Activated naive CD8-positive, alpha-beta T cell treated with anti-CD3 and anti-CD28 coated beads for 36 hours (primary cell): ENCODE measurements at places on chromosomes 13 and 19. TPM values are rescaled to one million over a fixed set of nuclear protein-coding genes. Genes with fewer than 3 reads are reported as not detected.

DNA sequence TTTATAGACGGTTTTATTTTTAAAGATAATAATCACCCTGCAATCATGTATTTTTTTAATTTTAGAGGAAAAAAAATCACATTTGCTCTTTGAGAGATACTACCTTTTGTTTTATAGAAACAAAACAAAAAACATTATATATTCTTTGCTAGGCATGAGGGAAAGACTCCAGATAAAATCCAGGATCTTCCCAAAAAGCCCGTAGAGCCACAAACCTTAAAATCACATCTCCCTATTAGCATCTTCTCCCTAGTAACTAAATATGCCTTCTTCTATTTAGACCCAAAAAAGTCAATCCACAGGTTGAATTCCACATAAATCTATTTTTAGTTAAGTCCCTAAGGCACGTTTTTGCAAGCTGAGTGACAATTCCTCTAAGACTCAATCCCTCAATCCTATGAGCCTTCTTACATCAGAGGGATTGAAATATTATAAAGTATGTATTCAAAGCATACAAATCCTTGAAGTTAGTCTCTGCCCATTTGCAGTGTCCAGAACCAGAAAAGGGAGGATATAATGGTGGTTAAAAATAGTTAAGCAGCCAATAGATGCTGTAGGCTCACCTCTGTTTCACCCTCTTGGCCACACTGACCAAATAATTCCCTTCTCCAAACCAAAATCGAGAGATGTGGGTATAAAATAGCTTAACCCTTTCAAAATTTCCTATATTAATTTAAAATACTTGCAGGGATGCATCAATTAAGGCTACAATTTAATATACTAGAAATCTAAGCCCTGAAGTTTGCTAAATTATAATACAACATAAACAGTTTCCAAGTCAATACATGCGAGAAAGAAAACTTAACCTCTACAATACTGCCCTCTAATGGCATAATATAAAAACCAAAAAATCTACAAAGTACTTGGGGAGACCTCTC is 64.0 kb downstream of the SERP2 start:
- DNase-seq: no peak

DNA sequence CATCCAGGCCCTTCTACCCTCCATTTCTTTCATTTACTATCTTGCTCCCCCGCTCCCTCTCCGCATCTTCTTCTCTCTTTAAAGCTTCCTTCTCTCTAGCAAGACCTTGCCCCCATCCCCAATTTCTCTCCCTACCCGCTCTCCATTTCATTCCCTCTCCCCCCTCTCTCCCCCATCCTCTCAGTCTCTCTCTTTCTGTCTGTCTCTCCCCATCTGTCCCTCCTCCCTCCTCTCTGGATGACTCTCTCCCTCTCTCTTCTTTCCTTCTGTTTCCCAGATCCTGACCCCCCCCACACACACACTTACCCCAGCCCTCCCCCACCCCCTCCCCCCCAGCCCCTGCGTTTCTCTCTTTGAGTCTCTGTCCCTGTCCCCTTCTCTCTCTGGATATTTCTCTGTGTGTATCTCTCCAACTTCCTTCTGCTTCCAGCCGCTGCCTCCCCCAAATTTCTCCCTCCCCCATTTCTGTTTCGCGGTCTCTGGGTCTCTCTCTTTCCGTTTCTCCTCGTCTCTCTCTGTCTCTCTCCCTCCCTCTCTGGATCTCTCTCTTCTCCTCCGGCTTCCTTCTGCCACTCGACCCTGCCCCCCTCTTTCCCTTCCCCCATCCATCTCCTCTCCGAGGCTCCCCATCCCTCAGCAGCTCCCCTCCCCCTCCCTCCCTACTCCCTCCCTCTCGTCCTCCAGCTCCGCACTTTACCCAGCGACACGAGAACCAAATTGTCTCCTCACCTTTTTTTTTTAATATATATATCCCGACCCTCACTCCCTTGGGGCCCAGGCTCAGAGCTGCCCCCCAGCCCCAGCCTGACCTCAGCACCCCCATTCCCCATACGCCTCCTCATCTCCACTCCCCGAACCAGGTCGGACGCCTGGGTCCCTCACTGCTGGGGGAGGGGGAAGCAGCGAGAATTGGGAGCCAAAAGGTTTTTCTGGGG is 3.6 kb upstream of the CACNG8 start:
- no peak for DNase-seq

- DNase-seq: no peak
Observed at GRCh38 chr13:66520511-66521355, 709.4 kb downstream of the PCDH9 start.

GRCh38 chr19:14015524-14016035 is 9.5 kb upstream of the RFX1 start:
- no peak for DNase-seq

GRCh38 chr19:29771708-29772414 is 39.9 kb upstream of the CCNE1 start:
- peak; percentile 40 for DNase-seq

- no peak for DNase-seq
Observed at GRCh38 chr19:4051175-4052101, 15.3 kb downstream of the ZBTB7A start.

DNA sequence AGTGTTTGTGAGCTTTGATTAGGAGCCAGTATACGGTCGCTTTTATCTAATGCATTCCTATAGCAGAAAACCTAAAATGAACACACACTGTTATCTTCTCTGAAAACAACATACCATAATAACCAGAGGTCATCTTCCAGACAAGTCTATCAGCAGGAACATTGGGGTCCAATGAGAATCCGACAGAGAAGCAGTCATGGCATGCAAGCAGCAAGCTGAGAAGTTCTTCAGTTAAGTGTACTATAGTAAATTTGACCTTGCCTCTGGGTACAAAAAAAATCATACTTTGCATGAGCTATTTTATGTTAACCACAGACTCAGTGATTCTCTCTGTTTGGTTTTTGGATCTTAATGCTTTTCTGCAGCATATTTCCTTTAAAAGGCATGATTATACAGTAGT is 1505.1 kb downstream of the PCDH9 start:
- DNase-seq: no peak

GRCh38 chr13:43298816-43299215 is 275.4 kb downstream of the DNAJC15 start:
- DNase-seq: no peak

DNA sequence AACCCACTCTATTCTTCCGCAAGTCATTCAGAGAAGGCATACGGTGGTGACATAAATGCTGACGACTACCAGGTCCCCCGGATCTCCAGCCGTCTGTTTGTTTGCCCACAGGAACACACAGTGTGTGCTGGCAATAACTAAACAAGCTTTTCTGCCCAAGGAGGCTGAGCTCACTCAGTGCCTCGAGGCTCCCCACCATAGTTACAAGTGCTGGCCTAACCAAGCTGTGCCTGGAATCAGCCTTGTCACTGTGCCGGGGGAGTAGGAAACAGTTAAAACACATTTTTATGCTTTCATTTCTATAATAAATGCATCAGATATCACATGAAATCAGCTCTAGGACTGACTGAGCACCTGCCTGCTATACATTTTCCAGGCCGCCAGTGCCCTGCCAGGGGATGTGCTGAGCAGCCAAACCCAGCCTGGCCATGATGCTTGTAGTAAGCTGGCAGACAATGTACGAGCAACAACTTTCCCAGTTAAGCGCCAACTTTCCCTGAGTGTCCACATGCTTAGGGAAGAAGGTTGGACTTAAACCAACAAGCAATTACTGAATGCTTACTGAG is 28.1 kb downstream of the BRD4 start:
- peak; percentile 18 for DNase-seq

DNA sequence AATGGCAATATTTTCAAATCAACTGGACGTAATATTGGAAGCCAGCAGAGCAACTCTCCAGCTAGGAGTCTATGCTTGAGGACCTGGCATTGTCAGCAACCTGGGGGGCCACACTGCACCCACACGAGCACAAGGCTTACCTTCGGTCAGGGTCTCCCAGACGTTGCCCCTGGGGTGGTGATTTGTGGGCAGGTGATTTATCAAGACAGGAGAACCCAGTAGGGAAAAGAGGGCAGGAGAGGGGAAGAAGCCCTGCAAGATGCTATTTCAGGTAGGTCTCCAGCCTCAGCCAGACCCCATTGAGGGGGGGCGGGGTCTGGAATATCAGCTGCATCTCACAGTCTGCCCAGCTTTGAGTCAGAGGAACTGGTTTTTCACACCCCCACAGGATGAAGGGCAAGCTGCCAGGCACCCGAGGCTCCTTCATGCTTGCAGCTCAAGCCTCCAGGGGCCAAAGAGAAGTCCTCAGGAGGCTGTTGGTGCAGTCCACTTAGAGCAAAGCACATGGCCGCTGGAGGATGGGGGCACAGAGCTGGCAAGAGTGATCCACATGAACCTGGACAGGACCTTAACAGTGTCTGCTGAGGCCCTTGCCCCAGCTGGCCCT is 80.9 kb upstream of the UQCRFS1 start:
- no peak for DNase-seq

GRCh38 chr13:108850691-108851090 is 221.3 kb downstream of the MYO16 start:
- no peak for DNase-seq

DNA sequence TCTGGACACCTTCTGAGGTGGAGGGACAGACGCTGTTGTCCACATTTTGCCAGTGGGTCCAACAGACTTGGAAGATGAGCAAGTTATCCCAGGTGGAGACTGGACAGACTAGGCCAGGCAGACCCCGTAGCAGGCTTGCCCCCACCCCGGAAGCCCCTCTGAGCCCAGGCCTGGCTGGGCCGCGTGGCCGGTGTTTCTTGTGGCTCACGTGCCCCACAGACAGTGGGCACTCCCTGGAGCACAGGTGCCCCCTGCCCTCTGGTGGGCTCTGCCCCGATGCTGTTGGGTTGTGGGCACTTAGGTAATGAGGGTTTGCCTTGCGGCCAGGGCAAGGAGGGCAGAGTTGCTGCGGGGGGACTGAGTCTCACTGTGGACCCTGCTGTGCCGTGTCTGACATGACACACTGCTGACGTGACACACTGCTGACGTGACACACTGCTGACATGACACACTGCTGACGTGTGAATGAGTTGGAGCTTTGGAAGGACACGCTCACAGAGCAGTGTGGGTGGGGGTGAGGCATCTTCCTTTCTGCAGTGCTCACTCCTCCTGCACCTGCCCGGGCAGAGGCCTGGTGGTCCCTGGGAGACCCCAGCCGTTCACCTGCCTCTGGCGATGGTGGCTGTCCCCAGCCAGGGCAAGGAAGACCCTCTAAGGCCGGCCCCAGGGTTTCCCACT is 25.1 kb downstream of the DOT1L start:
- no peak for DNase-seq

DNA sequence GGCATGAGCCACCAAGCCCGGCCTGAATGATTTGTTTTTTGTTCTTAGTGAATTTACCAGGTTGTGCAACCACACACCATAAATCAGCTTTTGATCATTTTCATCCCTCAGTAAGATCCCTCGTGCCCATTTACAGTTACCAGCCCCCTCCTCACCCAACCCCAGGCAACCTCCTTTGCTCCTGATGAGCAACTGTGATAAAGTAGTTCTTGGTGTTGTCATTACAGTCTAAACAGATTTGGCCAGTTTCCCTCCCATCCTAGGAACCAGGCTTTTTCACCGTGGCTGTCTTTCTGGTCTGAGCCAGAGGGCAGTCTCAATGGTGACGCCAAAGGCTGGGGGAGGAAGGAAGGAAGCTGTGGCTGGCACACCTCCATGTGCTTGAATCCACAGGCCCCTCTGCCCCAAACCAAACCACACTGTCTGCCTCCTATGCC is 61.2 kb upstream of the WDFY2 start:
- DNase-seq: peak; percentile 12

DNA sequence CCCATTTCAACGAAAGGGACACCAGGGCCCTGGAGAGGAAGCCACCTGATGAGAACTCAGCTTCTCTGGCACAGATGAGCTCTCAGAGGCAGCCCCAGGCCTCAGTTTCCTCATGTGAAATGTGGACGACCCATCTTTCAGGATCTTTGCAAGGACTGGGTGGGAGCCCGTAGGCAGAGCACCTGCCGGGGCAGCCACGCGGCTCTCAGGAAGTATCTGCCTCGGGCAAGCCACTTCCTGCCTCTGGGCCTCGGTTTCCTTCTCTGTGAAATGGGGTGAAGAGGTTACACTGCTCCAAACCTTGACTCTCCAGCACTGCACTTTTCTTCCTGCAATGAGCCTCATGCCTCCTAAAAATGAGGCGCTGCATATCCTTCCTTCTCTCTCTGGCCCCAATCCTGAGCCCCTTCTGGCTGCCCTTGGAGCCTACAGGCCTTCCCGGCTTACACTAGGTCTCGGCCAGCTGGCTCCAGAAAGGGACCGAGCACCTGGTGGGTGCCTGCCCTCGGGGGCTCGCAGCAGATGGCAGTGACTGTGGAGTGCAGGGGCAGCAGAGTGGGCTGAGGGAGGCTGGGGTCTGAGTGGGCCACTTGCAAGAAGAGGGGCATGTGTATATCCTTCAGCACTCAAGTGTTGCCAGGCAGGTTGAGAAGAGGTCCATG is 3.5 kb downstream of the SSBP4 start:
- DNase-seq: no peak

DNA sequence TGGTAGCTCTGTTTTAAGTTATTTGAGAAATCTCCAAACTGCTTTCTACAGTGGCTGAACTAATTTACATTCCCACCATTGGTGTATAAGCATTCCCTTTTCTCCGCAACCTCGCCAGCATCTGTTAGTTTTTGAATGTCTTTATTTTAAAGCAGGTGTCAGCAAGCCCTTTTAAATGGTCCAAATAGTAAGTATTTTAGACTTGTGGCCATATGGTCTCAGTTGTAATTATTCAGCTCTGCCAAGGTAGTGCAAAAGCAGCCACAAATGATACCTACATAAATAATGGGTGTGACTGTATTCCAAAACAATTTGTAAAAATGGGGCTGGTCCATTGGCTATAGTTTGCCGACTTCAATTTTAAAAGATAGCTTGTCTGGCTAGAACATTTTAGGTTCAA is 58.7 kb upstream of the TMTC4 start:
- DNase-seq: no peak

DNA sequence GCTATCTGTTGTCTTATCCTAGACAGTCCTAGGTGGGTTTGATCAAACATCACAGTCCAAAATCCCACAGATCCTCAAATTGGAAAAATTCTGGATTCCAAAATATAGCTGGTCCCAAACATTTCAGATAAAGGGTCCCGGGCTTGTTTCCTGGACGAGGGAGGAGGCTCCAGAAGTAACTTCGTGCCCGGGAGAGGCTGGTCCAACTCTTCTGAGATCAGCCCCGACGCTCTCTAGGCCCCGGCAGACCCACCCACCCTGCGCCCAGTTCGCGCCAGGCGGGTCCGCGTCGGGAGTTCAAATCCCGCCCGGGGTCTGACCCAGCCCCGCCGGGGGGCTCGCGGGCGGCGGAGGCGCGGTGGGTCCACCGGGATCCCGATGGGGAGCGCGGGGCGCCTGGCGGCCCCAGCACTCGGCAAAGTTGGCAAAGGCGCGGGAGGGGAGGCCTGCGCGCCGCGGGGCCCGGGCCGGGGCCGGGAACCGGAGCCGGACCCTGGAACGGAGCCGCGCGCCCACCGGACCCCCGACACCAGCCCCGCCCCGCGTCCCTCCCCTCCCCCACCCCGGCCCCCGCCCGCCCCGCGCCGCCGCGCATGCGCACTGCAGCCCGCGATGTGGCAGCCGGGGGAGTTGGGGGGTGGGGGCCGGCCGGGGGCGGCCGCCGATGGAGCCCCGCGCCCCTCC is 513 bp downstream of the MIER2 start:
- peak; percentile 20 for DNase-seq

- no peak for DNase-seq
Observed at GRCh38 chr13:43880926-43881325, 1.2 kb downstream of the LACC1 start.

CGB7 gene
- not detected for total RNA-seq

ZNF726 gene
- total RNA-seq: 17.5 TPM

NR2C2AP gene
- 47.6 TPM for total RNA-seq

PET100 gene
- 86.0 TPM for total RNA-seq

FARSA gene
- total RNA-seq: 167 TPM

KIR2DL3 gene
- not detected for total RNA-seq

FUT1 gene
- total RNA-seq: 0.12 TPM

LONP1 gene
- 287 TPM for total RNA-seq

SIGLEC14 gene
- total RNA-seq: 0.14 TPM

TNFRSF19 gene
- total RNA-seq: 0.06 TPM
